ENCODE measurements at places on chromosomes 7 and 10.
A peak's percentile ranks its signal among the peaks of the same experiment; 100 is the strongest.

GRCh38 chr10:61635932-61636331 is 26.8 kb upstream of the CABCOCO1 start:
- DNase-seq, result no peak

DNA sequence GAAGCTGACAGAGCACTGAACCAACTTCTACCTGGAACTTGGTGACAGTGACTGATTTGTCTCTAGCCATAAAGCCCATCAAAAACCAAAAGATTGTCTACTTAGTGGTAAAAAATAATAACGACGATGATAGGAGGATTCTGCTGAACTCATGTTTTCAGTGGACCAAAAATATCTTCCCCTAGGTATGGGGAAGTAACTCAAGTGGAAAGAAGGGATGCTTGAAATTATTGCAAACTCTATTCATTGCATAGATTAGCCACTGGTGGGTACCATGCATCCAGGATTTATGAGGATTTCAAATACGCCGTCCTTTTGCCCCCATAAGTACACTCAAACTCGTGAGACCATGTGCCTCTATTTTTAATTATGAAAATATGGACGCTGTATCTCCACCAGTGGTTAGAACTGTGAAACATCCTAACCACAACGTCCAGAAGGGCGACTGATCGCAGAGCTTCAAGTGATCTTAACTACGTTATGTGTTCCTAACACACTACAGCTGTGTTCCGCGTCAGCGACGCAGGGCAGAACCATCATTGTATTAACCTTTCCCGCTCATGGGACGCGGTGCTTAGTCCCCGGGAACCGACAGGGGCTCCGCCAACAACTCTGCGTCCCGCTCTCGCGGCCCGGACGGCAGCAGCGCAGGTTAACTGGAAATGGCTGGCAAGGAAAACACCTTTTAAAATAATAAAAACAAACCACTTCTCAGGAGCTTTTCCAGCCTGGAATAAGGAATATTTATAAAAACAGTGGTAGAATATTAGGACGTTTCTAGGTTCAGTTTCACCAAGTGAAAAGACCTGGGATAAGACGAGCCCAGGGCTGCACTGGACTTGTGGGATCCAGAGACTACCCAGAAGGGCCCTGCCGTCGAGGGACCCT is 776 bp downstream of the PEX1 start:
- DNase-seq, result no peak

DNA sequence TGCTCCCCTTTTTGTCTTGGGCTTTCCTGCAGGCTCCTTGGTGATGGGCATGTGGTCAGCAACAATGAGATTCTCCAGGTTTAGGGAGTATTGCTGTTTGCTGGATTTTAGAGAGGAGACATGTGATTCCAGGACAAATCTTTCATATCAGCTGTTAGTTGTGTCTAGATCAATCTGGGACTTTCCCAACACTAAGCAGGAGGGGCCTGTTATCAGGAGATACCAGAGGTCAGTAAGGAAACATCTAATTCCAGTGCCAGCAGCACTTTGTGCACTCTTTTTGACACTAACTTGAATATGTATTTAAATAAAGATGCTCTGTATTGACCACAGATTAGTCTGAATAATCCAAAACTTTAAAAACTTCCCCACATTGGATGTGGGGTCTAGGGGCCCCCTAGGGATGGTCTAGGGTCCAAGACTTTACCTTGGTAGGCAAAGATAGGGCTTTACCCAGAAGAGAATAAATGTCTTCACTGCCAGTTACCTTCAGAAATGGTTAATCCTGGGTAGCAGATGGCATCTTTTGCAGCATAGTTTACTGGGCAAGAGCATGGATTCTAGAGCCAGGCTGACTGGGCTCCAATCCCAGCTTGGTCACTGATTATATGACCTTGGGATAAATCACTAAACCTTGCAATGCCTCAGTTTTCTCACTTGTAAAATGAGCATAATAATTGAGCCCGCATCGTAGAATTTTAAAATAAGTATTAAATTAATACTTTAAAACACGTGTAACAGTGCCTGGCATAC is 6.4 kb upstream of the FIGNL1 start:
- no peak for DNase-seq

GRCh38 chr7:45015313-45015712 is 15.3 kb downstream of the CCM2 start:
- no peak for DNase-seq

DNA sequence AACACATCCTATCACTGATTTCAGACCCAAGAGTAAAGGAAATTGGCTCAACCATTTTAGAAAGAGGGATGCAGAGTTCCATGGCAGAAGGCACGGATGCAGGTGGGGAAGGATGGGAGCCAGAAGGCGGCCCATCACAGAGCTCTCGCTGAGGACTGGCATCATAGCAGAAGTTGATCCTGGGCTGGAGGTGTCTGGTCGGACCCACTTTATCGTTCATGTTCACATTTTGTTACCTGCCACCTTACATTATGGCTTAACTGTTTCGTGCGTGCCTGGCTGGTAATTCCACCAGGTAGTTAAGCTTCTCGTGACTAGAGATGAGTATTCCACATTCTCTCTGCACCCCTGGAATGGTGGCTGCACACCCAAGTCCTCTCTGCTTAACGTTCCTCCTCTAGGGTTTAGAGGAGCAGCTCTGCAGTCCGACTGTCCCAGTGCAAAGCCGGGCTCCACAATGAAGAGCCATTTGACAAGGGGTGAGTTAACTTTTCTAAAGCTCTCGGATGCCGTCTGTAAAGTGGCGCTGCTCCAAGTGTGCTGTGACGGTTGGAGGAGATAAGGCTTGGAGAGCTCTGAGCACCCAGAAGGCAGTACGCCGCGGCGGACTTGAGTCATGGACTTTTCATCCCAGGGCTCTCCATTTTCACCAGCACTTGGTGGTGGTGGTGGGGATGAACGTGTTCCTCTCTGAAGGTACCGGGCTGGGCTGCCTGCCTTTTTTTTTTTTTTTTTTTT is 157.1 kb upstream of the SHH start:
- DNase-seq, result no peak

DNA sequence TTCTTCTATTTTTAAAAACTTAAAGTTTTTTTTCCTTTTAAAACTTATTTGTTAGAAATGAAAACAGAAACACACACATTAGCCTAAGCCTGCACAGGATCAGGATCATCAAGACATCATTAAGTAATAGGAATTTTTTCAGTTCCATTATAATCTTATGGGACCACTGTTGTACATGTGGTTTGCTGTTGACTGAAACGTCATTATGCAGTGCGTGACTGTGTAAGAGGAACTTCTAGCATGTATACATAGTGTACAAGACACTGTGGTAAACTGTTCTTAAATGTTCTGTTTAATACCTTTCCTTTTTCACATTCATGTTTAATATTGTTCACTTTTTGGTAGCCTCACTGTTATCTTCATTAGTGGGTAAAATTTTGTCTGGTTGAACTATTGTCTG is 12.1 kb downstream of the ENTPD7 start:
- no peak for DNase-seq

- DNase-seq, result no peak
These were observed 43.8 kb downstream of the DENND2A start for GRCh38 chr7:140596519-140597427.

GRCh38 chr7:84674236-84674913 is 479.8 kb upstream of the SEMA3A start:
- no peak for DNase-seq

- no peak for DNase-seq
These were observed 61.4 kb upstream of the PPP1R3C start for GRCh38 chr10:91694170-91694794.

GRCh38 chr7:37198906-37199485 is 249.7 kb downstream of the ELMO1 start:
- peak; percentile 42 for DNase-seq

- no peak for DNase-seq
These were observed 118.2 kb downstream of the CDK6 start for GRCh38 chr7:92717993-92718716.

DNA sequence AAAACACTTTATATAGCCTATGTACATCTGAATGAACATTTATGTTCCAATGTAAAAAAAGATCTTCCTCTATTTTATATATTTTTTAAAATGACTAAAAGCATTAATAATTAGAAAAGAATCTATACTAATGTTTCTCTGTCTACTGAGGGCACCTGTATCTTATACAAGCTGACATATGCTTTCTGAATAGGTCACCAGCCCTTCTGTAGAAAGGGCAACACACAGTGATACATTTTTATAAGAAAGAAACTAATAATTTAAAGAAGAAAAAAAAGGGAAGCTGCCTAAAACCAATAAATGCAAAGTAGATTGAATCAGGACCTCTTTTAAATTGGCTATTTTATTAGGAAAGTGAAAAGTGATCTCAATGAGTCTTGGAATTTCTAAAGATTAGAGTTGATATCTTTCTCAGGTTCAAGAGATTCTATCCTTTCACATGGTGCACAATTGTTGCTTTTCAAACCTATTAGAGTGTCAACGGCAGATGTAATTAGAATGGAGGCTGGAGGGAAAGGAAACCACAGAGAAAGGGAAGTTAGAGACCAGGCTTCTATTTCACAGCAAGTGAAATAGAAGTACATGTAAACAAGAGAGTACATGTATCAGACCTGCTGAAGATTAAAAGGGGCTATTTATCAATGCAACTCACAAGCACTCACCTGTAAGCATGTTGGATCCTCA is 6.3 kb downstream of the MTPN start:
- no peak for DNase-seq

DNA sequence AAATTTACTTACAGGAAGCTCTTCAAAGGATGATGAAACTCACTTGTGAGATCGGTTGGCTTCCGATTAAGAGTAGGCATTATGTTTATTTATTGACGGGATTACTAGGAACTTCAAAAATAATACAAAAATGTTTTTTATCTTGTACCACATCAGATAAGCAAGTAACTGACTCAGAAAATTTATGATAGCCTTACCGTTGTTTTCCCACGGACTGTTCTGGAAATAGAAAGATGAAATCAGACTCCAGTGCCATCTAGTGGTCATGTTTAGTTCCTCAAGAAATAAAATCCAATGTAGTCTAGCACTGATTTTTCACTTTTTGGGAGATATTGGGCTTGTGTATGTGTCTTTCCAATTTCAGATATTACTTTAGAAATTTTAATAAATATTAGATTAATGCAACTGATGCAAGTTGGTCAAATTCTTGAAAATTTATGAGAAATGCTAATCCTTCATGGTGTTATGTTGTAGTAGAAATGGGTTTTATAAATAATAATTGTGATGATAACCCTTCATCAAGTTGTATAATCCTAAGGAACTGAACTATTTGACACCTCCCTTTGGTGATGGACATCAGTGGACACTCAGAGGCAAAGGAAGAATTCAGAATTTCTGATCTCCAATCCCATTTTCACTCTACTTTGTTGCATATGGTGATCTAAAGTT is 168.8 kb downstream of the TMEM26 start:
- DNase-seq, result no peak

GRCh38 chr10:130571674-130572073 is 435.5 kb downstream of the GLRX3 start:
- DNase-seq, result no peak

DNA sequence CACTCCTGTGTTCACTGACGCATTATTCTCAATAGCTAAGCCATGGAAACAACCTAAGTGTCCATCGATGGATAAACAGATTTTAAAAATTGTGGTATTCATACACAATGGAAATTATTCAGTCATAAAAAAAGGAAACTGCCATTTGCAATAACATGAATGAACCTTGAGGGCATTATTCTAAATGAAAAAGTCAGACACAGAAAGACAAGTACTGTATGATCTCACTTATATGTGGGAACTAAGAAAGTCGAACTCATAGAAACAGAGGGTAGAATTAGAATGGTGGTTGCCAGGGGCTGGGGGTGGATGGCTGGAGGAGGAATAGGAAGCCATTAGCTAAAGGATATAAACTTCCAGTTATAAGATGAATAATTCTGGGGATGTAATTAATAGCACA is 71.8 kb downstream of the JAZF1 start:
- DNase-seq, result no peak

DNA sequence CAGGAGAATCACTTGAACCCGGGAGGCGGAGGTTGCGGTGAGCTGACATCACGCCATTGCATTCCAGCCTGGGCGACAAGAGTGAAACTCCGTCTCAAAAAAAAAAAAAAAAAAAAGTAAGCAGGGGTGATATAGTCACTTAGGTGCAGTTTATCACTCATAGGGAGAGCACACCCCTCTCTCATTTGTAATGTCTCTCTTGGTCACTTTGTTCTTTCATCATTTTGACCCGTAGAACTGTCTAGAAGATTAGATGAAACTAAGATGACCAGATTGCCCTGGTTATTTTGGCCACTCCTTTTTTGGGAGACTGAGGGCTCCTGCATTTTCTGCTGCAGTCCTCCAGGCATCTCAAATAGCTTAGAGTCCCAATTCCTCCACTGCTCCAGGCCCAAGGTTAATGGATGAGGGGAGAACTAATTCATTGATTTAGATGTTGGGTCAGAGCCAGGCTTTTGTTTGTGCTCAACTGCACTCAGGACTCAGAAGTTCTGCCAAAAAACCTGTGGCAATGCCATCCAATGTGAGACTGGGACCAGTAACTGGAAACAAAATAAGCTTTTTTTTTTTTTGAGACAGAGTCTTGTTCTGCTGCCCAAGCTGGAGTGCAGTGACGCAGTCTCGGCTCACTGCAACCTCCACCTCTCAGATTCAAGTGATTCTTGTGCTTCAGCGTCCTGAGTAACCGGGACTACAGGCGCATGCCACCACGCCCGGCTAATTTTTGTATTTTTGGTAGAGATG is 50.0 kb upstream of the CAMK1D start:
- DNase-seq, result no peak

DNA sequence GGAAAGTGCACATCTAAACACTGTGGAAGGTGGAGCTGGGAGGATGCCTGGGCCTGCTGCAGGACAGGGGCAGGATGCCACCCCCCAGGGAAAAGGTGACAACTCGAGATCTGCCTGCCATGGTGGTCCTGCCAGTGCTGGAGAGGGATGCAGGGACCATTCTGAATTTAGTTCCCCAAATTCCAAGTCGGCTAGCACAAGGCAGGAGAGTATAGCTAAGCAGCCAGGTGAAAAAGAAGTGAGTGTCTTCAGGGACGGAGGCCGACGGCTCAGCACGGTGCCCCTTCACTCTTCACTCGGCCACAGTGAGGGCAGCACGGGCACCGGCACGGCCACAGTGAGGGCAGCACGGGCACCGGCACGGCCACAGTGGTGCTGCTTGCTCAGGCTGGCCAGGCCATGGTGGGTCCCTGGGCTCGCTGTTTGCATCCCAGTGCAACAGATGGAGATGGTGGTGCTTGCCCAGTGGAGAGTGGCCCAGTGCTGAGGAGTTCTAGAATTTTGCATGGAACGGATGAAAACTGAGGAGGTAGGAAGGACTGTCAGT is 161.3 kb upstream of the SHH start:
- no peak for DNase-seq

DNA sequence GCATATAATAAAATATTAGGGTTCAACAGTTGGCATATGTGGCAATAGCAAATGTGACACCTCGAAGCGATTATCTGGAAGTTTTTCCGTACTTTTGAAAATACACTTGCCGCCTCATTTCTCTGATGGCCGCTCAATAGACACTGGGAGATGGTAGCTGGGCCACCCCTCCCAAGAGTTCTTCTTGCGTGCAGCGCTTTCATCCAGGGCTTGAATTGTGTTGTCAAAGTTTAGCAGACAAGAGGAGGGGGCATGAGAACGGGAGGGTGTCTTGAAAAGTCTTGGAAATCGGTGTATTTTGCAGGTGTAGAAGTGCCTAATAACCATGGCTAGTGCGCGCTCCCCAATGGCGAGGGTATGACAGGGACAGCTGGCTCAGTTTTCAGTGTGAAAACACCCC is 8.5 kb downstream of the PTF1A start:
- no peak for DNase-seq
